ENCODE measurements at places on chromosomes 2 and 18. TPM values are rescaled to one million over a fixed set of nuclear protein-coding genes. Genes with fewer than 3 reads are reported as not detected.

The SERPINB3 gene
- not detected for total RNA-seq

The UGT1A9 gene
- not detected for total RNA-seq

The CFAP221 gene
- total RNA-seq = not detected

The SLC38A11 gene
- total RNA-seq = not detected

The AGXT gene
- total RNA-seq = not detected

The FSHR gene
- total RNA-seq = not detected

The ALLC gene
- total RNA-seq = not detected

The HAAO gene
- not detected for total RNA-seq

- no peak for DNase-seq
These were observed 209.4 kb upstream of the SP5 start for GRCh38 chr2:170505631-170506275.

DNA sequence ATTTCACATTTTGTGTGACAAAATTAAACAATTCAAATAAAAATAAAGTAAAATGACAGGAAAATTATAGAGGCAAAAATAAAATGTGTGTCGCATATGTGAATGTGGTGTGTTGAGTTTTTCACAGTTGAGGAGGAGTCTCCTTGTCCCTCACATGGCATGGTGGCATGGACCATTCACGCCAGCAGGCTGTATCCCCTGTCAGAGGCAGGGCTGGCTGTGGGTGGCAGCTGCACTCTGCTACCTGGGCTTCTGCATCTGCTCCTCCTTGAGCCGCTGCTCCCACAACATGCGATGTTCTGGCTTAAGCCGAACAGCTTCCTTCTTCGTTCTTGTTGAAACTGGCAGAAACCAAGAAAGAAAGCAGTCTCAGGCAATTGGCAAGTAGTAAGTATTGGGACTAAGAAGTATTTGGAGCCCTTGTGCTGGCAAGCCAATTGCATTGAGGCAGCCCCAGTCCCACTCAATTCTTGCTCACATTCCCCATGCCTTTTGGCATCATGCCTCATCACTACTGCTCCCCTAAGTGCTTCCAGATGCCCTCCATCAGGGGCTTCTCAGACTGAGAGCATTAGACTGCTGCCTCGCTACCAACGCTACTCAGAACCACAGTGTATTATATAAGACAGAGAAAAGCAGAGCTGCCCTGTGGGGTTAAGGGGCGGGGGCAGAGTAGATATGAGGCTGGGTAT, 177.9 kb upstream of the NABP1 start:
- DNase-seq = no peak

DNA sequence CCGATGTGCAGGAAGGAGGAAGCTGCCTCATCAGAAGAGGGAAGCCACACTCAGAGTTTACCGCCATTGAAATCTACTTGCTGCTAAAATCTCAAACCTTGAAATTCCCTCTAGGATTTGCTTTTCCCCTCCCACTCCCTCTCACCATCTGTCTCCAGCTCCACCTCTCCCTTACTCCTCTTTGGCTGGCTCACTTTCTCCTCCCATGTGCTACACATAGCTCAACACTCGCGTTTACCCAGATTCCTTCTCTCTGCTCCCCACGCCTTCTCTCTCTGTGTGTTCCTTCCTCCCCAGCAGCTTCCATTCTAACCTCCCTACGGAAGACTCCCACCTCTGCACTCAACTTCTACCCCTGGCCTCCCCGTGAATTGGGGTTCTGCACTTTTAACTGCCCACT, 143.1 kb downstream of the DNER start:
- DNase-seq = no peak

GRCh38 chr2:53843595-53843994, 16.2 kb downstream of the GPR75 start:
- DNase-seq = no peak

GRCh38 chr2:4653991-4654390, 950.6 kb downstream of the DCDC2C start:
- DNase-seq = no peak

GRCh38 chr2:40120026-40120425, 331.9 kb downstream of the SLC8A1 start:
- DNase-seq = no peak

DNA sequence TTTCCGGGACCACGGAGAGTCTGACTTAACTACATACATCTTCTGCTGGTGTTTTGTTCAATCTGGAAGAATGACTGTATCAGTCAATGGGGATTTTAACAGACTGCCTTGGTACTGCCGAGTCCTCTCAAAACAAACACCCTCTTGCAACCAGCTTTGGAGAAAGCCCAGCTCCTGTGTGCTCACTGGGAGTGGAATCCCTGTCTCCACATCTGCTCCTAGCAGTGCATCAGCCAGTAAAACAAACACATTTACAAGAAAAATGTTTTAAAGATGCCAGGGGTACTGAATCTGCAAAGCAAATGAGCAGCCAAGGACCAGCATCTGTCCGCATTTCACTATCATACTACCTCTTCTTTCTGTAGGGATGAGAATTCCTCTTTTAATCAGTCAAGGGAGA, 23.1 kb downstream of the ICOS start:
- no peak for DNase-seq

GRCh38 chr2:239392688-239393387, 8.0 kb downstream of the HDAC4 start:
- no peak for DNase-seq

GRCh38 chr18:23424616-23425015, 28.5 kb upstream of the RIOK3 start:
- DNase-seq = no peak

- DNase-seq = no peak
These were observed 140.3 kb downstream of the NRP2 start for GRCh38 chr2:205822579-205822978.

GRCh38 chr2:109575373-109575772, 38.4 kb downstream of the SEPTIN10 start:
- DNase-seq = no peak

DNA sequence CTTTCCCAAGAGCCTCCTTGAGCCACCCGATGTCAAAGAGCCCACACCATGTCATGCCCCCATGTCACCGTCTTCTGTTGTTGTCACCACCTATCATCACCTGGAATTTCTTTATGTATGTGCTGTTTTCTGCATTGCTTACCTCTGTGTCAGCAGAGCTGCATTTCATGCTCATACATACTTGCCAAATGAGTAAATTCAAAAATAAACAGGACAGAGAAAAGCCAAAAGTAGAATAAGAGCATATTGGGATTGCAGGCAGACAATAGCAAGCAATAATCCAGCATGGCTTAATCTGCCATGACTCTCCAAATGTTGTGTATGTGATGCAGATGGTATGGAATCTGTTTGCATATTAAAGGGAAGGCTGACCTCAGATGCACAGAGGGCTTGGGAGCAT, 15.3 kb upstream of the RGPD4 start:
- DNase-seq = no peak

GRCh38 chr18:69885841-69886531, 61.7 kb downstream of the CD226 start:
- DNase-seq = no peak

- no peak for DNase-seq
These were observed 44.8 kb upstream of the ARHGAP15 start for GRCh38 chr2:143084462-143084861.

- DNase-seq = no peak
These were observed 223.0 kb upstream of the DPP10 start for GRCh38 chr2:114219456-114219855.

- no peak for DNase-seq
These were observed 544.6 kb upstream of the ZEB2 start for GRCh38 chr2:145064511-145064910.

DNA sequence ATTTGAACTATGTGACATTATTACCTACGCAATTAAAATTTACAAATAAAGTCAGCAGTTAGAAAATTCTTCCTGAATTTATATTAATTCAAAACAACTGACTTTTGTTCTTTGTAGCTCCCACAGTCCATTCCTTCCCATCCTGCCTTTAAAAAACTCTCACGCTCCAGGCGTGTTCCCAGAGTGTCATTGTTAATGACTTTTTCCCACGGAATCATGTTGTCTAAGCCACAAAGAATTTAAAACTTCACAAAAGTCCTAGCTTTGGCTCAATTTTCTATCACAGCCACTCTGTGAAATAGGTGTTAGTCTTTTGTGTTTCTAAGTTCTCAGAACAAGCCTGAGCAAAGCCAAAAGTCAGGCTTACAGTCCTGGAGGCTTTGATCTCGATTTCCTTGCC, 26.5 kb downstream of the SLC1A4 start:
- DNase-seq = no peak

DNA sequence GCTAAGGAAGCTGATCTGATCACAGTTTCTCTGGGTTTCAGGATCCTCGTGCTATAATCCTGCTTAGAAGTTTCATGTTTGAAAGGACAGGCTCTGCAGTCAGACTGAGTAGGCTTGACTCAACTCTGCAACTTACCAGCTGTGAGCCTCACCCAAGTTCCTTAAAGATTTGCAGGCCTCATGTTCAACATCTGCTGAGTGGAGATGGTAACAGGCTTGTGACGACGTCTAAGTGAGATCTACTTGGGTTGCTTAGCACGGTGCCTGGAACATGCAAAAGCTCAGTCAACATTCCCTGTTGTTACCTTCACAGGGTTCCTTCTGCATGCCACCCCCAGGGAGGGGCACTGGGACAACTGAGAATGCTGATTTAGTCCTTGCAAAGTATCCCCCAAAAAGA, 164.2 kb downstream of the C1D start:
- no peak for DNase-seq

- DNase-seq = no peak
These were observed 75.7 kb downstream of the ADAM23 start for GRCh38 chr2:206518997-206519396.

DNA sequence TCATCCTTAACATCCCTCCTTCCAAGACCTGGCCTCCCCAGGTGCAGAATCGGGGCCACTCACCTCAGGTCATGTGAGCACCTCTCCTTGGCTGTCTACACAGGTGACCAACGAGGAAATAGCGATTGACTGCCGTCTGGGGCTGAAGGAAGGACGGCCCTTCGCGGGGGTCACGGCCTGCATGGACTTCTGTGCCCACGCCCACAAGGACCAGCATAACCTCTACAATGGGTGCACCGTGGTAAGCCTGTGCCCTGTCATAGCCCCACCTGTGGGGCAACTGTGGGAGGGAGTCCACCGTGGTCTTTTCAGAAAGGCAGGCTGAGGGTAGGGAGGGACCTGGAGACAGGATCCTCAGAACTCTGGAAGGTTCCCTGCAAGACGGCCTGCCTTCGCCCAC, 54.3 kb downstream of the BOLA3 start:
- DNase-seq = no peak

DNA sequence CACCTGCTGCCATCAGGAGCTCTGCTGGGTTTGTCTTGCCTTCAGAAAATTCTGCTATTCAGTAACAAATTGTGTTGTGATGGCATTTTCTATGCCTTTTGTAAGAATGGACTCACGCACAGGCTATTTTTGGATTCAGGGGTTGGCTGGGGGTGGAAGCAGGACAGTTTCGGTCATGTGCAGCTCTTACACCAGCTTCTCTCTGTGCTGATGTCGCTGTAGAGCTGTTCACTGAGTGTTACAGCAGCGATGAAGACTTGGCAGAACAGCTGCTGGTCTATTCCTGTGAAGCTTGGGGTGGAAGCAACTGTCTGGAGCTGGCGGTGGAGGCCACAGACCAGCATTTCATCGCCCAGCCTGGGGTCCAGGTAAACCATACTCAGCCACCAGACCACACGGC, 49.2 kb downstream of the TRPM8 start:
- no peak for DNase-seq

DNA sequence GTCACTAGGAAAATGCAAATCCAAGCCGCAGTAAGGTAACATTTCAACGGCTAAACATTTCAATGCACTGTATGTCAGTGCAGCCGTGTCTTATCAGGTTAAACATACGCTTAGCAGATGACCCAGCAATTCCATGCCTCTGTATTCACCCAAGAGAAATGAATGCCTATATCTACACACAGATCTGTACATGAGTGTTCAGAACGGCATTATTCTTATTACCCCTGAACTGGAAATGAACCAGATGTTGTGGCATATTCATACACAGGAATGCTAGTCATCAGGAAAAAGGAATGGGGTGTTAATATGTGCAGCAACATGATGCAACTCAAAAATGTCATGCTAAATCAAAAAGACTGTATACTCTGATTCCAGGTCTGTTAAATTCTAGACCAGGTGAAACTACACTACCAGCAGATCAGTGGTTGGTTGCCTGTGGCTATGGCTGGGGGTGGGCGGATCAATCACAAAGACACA, 80.4 kb upstream of the RPL31 start:
- no peak for DNase-seq

GRCh38 chr2:141927536-141927935, 203.3 kb downstream of the LRP1B start:
- DNase-seq = no peak

DNA sequence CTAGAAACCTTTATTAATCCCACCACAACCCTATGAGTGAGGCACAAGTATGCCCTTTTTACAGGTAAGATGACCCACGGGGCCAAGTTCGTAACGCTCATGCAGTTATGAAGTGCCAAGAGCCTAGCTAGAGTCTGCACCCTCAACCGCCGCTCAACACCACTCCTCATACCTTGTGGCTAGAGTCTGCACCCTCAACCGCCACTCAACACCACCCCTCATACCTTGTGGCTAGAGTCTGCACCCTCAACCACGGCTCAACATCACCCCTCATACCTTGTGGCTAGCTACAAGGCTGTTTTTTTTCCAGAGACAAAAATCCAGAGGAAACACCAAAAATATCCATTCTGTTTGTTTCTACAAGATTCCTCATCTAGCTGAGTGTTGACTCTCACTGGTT, 4.6 kb downstream of the TXNL4A start:
- DNase-seq = no peak

Data from SJSA1 (cell line).